ENCODE measurements at places on chromosomes 6 and 20.

- DNase-seq = no peak
These were observed 3.3 kb downstream of the TRMT11 start for GRCh38 chr6:125989631-125990030.

DNA sequence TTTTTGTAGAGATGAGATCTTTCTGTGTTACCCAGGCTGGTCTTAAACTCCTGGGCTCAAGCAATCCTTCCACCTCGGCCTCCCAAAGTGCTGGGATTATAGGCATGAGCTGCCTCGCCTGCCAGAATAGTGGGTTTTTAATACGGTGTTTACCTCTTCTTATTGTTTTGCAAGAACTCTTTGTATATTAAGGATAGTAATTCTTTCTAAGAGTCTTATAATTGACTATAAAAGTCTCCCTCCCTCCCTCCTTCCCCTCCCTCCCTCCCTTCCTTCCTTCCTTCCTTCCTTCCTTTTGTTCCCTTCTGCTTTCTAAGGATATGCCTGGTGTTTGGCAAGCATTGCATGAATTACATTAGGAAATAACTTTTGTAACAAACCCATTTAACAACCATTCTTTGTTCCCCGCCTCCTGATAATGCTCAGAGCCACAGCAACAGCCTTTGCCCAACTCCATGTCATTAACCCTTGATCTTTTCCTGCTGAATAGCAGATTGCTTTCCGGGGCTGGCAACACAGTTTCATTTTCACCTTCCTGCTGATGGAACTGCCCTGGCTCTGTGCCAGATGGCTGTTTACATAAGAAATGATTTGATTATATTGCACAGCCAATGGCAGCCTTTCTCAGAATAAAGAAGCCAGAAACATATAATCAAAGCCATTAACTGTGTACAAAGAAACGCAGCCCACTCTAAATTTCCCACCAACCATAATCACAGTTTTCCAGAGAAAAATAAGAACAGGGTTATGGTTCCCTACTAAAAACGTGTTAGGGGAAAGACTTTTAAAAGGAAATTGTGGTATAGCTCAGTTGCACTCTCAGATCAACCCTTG lies 143.7 kb upstream of the PTPN1 start:
- DNase-seq = peak; percentile 38

GRCh38 chr20:5080384-5080877 lies 39.3 kb downstream of the PCNA start:
- DNase-seq = no peak

DNA sequence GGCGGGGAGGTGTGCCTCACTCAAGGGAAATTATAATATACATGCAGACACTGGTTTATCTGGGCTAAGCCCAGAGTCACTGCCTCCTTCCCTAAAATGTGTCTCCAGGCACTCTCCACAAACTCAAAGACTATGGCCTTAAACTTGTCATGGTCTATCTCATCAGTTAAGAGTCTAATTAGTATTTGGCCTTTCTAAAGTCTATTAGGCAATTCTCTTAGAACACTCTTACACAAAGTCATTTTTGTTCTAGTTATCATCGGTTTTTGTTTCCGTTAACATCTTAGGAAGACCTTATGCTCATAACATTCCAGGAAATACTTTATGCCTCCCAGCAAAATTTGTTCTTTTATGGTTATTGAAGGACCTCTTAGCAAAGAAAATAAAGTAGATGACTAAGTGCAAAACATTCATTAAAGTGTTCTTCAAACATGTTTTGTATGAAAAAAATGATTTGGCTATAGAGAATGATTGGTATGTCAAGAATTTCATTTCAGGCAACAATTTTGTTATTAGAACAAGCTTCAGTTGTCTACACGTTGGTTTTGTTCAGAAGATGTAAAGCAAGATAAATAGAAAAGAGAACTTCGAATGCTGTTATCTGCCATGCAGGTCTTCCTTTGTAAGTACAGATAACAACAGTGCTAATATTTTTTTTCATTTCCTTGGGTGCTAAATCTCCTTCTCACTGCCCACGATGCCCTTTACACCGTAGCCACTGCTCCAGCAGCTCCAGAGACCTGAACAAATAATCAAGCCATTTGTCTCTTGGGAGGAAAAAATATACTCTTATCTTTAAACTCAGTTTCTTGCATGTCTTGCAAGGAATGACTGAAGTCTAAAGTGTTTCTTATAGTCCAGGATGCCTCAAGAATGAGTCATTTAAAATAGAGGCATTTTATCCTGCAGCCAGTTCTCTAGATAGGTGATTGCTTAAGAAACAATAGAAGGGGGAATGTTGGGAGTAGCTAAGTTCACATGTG lies 170.4 kb downstream of the HTR1B start:
- DNase-seq = no peak

- DNase-seq = no peak
These were observed 56.4 kb downstream of the UQCC1 start for GRCh38 chr20:35355372-35355771.

DNA sequence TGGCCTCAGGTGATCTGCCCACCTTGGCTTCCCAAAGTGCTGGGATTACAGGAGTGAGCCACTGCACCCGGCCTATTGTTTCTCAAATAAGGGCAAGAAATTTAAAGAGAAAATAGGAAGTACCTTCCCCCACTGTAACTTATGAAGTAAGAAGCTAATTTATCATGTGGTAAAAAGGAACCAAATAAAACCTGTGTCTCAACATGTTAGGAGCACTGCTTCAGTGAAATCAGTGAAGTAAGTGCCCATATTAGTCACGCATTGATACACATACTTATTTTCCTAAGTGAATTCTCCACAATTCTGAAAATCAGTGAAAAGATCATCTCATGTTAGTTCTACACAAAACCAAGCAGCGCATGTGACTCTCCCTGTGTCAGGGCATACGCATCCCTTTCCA lies 14.2 kb upstream of the LPA start:
- no peak for DNase-seq

- peak; percentile 77 for DNase-seq
These were observed 24.2 kb upstream of the TMX4 start for GRCh38 chr20:8043687-8044282.

GRCh38 chr20:33713865-33714367 lies 6.2 kb downstream of the PXMP4 start:
- no peak for DNase-seq
